Fibroblast of skin of scalp (primary cell): ENCODE measurements at places on chromosomes 2 and 18.
A peak's percentile ranks its signal among the peaks of the same experiment; 100 is the strongest.

DNA sequence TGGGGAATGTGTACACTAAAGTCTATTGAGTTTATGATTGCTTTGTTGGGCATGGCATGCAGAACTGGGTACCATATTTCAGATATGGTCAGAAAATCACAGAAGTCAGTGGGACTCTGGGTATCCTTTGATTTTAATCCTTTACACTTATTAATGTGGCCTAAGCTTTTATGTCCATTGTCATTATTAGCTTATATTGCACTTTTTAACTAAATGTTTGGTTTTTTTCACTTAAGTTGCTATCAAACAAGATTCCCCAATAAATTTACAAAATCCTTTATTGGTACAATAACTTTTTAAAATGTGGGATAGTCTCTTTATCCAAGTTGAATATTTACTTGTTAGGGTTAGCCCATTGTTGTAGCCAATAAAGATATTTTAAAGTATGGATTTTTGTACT lies 234.1 kb upstream of the NRP2 start:
- DNase-seq = no peak

- DNase-seq = no peak
These were observed 3.0 kb downstream of the GBX2 start for GRCh38 chr2:236164925-236165841.

DNA sequence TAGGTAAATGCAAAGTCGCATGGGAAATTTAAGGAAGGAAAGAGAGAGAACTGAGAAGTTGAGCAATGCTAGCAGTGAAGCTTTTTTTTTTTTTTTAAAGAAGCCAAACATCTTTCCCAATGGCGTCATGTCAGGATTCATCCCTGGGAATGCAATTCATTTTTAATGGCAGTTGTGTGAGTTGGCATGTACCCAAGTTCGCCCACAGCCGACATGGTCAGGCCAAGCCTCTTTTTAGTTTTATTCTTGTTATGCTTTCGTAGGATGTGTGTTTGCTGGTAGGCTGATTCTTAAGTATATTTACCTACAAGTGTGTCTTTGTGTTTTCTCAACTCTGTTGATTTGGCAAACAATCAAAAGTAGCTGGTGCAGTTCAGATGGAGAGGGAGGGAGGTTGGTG lies 127.6 kb upstream of the ITGA6 start:
- DNase-seq = peak; percentile 49

DNA sequence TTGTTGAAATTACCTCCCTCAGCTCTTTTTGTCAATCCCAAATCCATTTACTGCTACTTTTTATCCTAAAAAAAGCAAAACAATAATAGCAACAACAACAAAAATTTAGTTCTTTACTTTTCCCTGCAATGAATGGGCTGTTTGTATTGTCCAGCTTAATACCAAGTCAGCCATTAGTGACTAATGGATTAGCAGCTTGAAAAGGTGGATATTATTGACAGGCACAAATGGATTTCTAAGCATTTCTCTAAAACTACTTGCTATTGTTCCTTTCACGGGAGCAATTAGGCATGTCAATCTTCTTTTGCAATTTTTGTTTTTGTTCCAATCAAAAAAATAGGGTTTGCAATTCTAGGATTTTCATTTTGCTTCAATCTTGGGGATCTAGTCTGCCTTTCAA lies 32.1 kb upstream of the SPAG16 start:
- DNase-seq = no peak

- no peak for DNase-seq
These were observed 27.6 kb downstream of the TMEM185B start for GRCh38 chr2:120195553-120195952.

- no peak for DNase-seq
These were observed 496.1 kb upstream of the MYT1L start for GRCh38 chr2:2827046-2827636.
